ENCODE measurements at places on chromosomes 12 and 14.

- DNase-seq, result no peak
Measured at GRCh38 chr12:51386351-51386750, 4.9 kb downstream of the GALNT6 start.

DNA sequence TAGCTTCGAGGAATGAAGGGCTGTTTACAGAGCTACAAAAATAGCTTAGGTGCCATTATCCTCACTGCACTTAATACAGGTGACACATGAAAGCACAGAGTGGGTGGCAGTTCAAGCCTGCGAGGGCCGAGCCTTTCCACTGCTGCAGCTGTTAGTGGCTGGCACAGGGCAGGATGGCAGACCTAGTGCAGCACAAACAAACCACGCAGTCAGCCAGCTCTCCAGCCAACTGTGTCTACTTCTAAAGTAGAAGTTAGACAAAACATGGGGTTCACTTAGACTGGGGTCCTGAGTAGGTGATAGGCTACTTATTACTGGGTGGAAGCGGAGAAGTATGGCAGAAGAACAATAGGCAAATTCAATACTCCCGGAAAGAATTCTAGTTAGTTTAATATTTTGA is 95.4 kb downstream of the DUSP16 start:
- no peak for DNase-seq

- no peak for DNase-seq
Measured at GRCh38 chr14:63508033-63508432, 35.1 kb downstream of the PPP2R5E start.

DNA sequence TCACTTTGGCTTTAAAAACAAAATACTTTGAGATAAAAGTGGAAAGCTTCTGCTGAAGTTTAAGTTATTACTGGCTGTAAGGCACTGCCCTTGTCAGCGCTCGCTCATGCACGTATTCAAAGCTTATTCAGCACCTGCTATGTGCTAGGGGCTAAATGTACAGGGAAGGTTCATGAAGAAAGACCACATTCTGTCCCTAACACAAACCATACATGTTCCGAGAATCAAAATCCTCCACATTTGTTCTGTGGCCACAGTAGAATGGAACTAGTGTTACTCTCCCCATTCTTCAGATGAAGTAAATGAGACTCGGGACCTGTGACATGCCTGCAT is 33.8 kb upstream of the GPR68 start:
- DNase-seq, result no peak

GRCh38 chr12:54890339-54890738 is 36.0 kb downstream of the MUCL1 start:
- no peak for DNase-seq

GRCh38 chr12:23756416-23756815 is 193.1 kb downstream of the SOX5 start:
- no peak for DNase-seq

GRCh38 chr12:6691473-6691872 is 2.3 kb upstream of the ZNF384 start:
- DNase-seq, result no peak

DNA sequence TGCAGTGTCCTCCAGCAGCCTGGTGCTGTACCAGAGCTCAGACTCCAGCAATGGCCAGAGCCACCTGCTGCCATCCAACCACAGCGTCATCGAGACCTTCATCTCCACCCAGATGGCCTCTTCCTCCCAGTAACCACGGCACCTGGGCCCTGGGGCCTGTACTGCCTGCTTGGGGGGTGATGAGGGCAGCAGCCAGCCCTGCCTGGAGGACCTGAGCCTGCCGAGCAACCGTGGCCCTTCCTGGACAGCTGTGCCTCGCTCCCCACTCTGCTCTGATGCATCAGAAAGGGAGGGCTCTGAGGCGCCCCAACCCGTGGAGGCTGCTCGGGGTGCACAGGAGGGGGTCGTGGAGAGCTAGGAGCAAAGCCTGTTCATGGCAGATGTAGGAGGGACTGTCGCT is 15.2 kb downstream of the C12orf43 start:
- DNase-seq, result no peak

- no peak for DNase-seq
Measured at GRCh38 chr12:113788020-113788856, 177.9 kb downstream of the RBM19 start.

- DNase-seq, result no peak
Measured at GRCh38 chr12:124040291-124040690, 67.3 kb downstream of the ZNF664 start.

- no peak for DNase-seq
Measured at GRCh38 chr12:93393425-93393824, 15.7 kb downstream of the NUDT4 start.

DNA sequence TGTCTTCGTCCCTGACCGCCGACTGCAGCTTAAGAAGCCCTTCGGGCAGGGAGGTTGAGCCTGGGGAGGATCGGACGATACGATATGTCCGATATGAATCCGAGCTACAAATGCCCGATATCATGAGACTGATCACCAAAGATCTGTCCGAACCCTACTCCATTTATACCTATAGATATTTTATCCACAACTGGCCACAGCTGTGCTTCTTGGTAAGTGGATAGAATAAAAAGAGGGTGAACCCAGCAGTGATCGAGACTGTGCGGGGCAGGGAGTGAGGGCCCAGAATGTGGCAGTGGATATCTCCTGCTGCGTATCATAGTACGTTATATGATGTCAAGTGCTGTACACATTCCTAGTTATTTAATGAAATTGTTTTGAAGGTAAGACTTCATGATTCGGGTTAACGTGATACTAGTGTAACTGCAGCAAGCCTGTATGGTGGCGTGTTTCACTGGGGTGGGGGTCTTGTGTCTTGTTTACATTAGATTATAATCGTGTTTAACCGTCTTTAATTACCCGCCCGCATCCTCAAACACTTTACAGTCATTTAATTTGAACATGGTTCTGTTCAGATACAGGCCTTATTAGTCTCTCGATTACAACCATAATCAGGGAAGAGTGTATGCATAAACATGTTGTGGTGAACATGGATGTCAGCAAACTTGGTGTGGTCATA is 1.3 kb downstream of the NAA30 start:
- no peak for DNase-seq

DNA sequence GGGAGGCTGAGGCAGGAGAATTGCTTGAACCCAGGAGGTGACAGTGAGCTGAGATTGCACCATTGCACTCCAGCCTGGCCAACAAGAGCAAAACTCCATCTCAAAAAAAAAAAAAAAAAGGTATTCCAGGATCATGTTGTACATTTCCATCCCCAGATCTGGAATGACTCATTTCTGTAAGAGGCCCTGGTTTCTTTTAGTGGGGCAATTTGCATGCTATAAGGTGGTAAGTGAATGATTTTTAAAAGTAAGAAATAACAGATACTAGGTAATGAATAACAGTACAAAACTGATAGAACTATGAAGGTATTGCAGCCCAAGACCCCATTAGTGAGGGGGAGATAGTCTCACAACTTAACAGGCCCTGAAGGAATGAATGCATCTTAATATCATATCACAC is 17.7 kb upstream of the ADCK1 start:
- DNase-seq, result no peak

- no peak for DNase-seq
Measured at GRCh38 chr14:50964683-50965390, 20.6 kb upstream of the PYGL start.

GRCh38 chr14:28570391-28570790 is 196.2 kb upstream of the FOXG1 start:
- DNase-seq, result no peak

DNA sequence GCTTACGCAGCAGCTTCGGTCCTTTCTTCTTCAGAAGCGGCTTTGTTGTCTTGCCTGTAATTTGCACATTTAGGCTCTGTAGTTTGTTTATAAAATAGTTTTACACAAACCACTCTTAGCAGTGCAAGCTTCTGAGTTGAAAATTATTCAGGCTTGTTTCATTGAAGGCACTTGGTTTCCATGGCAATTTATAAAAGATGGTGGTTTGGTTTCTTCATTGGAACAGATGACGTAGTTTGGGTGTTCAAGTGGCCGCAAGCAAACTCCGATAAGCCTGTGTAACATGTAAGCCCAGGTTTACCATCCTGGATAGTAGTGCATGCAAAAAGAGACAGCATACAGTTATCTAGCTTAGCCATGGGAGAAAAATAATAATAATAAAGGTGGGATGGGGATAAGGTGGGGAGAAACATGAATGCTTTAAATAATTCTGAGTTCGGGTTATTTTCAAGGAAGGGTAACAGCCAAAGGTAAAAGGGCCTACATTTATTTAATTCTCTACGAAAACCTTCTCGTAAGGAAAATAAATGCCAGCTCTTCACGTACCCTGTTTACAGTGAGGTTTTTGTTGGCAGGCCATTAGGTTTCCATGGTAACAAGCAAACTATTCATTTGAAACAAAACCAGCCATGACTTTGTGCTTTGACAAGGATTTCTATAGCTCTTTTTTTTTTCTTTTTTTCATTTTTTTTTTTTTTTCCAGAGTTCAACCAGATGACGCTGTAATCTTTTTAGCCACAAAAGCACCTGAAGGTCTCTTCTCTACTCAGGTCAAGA is 189.6 kb upstream of the RPL10L start:
- no peak for DNase-seq

- DNase-seq, result no peak
Measured at GRCh38 chr14:99880651-99881420, 87.6 kb downstream of the EML1 start.

DNA sequence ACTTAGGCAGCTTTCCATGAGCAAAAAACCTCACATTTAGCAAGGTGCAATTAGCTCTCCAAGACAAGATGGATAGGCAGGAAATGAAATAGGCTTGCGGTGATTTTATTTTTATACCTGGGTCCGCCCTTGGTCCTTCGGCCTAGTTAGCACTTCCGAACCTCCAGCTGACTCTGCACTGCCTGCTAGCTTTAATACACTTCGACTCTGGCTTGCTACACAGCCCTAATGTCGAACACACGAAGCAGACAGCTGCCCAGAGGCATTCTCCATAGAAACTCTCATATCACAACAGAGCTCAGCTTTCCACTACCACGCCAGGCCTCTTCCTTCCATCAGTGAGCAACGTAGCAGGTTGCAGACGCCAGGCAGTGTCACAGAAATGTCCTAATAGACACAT is 688.0 kb downstream of the VRK1 start:
- DNase-seq, result no peak

DNA sequence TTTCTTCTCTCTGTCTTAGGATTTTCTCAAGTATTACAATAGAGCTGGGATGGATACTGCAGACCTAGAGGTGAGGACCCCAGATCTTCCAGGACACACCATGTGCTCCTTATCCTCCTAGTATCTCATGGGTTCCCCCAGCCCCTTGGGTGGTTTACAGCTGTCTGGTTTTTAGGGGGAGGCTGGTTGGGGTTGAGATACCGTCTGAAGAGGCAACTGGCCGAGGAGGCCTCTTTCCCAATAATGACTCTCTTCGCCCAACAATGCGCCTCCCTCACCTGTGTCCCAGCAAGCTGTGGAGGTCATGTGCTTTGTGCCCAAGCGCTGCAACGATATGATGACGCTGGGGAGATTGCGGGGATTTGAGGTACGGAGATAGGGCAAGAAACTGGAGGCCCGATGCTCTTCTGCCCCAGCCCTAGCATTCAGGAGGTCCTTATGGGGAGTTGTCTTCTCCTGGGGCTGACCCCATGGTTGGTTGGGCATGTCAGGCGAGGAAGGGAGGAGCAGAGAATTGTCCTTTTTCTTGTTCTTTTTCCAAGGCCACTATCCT is 3.8 kb downstream of the ARHGEF25 start:
- no peak for DNase-seq

GRCh38 chr12:89678225-89678624 is 30.4 kb downstream of the ATP2B1 start:
- DNase-seq, result no peak

GRCh38 chr12:79121486-79121885 is 256.9 kb downstream of the SYT1 start:
- no peak for DNase-seq

GRCh38 chr12:109537136-109537535 is 36.2 kb downstream of the MMAB start:
- no peak for DNase-seq

GRCh38 chr14:23118506-23119362 is at the start of gene CEBPE:
TSS of gene CEBPE (minus strand) at chr14:23119255. CDS start at chr14:23119091, 164 bp downstream.
- DNase-seq, result no peak

- DNase-seq, result no peak
Measured at GRCh38 chr14:80718940-80719339, 222.6 kb downstream of the CEP128 start.
